ENCODE measurements at places on chromosomes 6 and 20.

- H3K27ac ChIP-seq, result no peak overlapping the region
- DNase-seq, result no peak
- no peak overlapping the region for H3K4me3 ChIP-seq
- no peaks in the 10 kb centered on the region for H3K4me1 ChIP-seq
These were observed 134.9 kb downstream of the MMUT start for GRCh38 chr6:49328051-49328744.

GRCh38 chr20:58389324-58389967 lies 417 bp downstream of the VAPB start:
- H3K4me3 ChIP-seq, result peak overlapping the region; percentile 89
- H3K4me1 ChIP-seq, result peaks cover 44% of the 10 kb centered on the region
- DNase-seq, result peak; percentile 59
- peaks cover 2% of the 10 kb centered on the region for H3K27me3 ChIP-seq
- peaks cover 3% of the 10 kb centered on the region for H3K36me3 ChIP-seq

GRCh38 chr6:156729248-156729647 lies 47.9 kb upstream of the ARID1B start:
- no peaks in the 10 kb centered on the region for H3K36me3 ChIP-seq

DNA sequence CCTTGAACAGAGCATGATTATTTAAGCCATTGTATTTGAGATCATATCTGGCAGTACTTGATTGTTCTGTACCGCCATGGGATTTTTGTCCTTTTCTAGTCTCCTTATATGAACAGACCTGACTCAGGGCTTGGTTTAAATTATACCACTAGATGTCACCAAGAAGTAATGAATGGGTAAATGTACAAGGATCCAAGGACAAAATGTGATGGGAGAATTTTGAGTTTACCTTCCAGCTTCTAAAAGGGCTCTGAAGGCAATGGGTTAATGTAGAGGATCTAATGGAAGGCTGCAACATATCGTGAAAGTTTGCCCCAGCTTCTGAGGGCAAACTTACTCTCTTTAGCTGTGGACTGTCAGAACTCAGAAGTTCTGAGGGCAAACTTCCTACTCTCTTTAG lies 12.0 kb downstream of the RNF8 start:
- H3K27ac ChIP-seq, result no peak overlapping the region
- no peaks in the 10 kb centered on the region for H3K27me3 ChIP-seq
- peak; percentile 10 for DNase-seq
- no peaks in the 10 kb centered on the region for H3K4me1 ChIP-seq

DNA sequence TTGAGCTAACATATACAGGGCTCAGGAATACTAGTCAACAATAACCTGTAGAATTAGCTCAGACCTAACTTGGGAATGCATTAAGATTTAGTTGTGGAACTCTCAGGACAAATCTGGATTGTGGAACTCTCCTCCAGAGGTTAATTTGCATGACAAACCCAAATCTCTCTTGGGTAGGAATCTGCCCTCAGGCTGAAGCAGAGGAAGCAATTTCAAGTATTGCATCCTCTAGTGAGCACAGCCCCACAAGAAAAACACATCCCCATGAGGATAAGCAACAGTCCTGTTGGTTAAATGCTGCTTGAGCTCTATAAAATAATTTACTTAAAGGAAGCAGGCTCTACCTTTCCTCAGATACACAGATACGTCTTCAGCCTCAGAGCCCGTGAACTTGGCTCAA lies 170.9 kb upstream of the STXBP5 start:
- H3K27ac ChIP-seq, result no peak overlapping the region
- H3K36me3 ChIP-seq, result no peaks in the 10 kb centered on the region
- H3K4me3 ChIP-seq, result no peak overlapping the region
- DNase-seq, result no peak
- H3K4me1 ChIP-seq, result no peaks in the 10 kb centered on the region
- no peaks in the 10 kb centered on the region for H3K27me3 ChIP-seq

DNA sequence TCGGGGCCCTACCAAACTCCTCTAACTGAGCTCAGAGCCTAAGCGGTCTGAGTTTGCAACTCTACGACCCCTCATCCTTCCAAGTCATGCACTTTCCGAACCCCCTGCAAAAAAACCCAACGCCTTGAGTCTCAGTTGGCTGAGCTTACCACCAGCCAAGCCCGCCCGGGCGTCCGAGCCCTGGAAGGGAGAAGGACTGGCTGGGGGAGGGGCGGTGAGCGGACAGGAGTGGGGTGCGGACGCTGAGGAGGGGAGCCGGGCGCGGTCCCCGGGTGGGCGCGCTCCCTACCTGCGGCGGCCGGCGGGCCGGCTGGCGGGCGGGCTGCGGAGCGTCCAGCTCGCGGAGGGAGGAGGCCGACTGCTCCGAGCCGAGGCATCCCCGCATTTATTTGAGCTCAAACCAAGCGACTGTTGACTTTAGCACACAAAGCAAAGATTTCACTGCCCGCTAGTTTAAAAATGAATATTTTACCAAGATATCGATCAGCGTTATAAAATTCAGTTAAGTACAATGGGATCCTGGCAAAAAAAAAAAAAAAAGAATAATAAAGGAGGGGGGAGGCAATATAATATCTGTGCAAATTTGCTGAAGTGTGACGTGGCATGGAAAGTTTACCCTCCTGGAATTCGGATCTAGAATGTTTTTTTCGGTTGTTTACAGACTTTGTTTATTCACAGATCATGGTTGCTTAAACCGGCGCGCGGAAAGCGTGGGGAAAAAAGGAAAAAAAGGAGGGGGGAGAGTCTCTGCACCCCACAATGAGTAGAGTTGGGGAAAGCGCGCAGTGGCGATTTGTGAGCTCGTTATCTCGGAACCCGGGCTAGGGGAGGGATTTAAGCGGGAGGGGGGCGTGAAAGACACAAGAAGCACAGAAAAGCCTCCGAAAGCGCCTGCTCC lies 5.9 kb downstream of the FOXA2 start:
- no peak overlapping the region for H3K4me3 ChIP-seq
- no peak overlapping the region for H3K27ac ChIP-seq
- no peaks in the 10 kb centered on the region for H3K36me3 ChIP-seq
- H3K27me3 ChIP-seq, result peaks cover 18% of the 10 kb centered on the region
- DNase-seq, result no peak

DNA sequence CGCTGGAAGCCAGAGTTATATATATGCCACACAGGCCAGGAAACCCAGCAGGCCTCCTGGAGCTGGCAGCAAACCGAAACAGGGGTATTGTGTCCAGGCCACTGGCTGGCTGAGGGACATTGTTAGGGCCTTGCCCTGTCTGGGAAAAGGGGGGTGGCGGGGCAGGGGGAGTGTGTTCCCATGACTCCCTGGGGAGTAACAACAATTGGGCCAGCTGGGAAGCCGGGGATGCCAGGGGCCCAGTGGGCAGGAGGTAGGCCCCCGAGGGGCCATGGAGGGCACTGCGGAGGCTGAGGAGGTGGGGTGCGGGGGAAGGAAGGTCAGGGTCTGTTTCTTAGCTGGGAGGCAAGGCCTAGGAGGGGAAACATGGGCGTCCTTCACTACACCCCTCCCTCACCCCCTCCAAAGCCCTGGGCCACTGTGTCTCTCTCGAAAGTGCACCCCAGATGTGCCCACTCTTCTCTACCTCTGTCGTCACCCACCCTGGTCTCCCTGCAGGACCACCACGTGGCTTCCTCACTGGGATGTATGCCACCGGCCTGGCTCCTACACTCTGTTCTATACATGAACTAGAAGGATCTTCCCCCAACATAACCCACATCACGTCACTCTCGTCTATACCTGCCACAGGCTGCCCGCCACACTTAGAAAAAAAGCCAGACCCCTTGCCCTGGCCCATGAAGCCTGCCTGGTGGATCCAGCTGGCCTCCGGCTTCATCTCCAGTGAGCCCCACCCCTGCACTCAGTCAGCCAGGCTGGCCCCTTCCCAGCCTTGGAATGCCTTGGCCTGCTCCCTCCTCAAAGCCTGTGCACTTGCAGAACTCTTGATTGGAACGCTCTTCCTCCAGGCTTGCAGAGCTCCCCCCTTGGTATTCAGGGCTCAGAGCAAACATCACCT lies 7.8 kb upstream of the E2F1 start:
- no peaks in the 10 kb centered on the region for H3K27me3 ChIP-seq
- H3K36me3 ChIP-seq, result no peaks in the 10 kb centered on the region
- DNase-seq, result no peak
- H3K4me3 ChIP-seq, result no peak overlapping the region
- no peak overlapping the region for H3K27ac ChIP-seq

DNA sequence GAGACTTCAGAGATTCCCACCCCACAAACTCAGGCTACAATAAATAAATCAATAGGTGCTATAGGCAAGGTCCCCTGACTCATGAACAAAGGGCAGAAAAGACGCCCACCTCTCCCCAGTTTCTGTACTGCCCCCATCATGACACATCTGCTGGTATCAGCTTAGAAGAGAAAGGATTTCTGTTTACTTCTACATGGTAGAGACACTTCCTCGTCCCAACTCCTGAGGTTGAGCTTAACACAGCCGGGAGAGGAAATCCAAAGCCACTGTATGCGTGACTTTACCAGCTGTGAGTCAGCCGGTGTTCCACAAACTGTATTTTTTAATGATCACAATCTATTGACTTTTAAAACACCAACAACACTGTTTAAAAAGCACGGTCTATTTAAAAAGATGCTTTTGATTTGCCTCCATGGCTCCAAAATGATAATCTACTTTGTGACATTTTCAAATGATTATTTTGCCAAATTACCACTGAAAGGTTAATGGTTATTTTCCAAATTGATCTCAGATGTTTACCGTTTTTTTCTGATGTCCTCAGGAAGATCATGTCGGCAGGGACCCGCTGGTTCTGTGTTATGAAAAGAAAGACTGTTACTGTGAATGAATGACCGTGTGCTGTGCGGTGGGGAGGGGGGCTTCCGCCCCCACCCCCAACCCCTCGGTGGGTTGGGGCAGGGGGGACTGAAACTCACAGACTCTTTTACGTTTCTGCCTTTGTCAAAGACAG lies 72.5 kb downstream of the ATP9A start:
- DNase-seq, result no peak
- no peak overlapping the region for H3K27ac ChIP-seq
- peaks cover 7% of the 10 kb centered on the region for H3K27me3 ChIP-seq
- no peaks in the 10 kb centered on the region for H3K4me1 ChIP-seq

DNA sequence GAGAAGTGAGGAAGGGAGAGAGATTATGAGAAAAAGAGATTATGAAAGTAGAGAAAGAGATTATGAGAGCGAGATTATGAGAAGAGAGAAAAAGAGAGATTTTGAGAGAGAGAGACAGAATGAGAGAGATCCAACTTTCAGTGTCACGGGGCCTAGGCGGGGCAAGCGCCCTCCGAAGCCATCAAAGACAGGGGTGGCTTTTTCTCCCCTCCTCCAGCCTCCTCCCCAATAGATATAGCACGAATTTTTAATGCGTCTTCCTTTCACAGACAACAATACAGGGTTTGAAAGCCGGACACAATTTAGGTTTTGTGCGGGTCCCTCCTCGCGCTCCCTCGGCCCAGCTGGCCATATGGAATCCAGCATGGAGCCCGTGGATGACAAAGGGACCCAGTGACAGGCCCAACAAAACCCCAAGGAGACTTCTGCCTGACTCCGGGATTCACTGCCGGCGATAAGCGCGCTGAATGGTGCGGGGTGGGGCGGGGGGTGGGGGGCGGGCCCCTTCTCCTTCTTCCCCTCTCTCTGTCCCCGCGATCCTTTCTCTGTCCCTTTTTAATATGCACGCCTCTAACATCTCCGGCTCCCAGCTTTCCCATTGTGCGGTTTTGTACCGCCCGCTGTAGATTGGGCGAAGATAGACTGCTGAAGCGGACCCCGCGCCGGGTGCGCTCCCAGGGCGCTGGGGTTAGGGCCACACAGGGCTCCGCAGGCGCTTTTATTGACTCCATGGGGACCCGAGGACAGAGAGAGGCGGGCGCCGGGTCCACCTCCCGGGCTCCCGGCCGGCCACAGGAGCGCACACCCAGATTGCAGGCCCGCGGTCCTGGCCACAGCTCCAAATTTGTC lies 5.4 kb downstream of the NKX2-2 start:
- H3K27ac ChIP-seq, result no peak overlapping the region
- DNase-seq, result no peak
- no peaks in the 10 kb centered on the region for H3K36me3 ChIP-seq
- no peak overlapping the region for H3K4me3 ChIP-seq
- peaks cover 55% of the 10 kb centered on the region for H3K4me1 ChIP-seq

- no peak overlapping the region for H3K27ac ChIP-seq
- no peak overlapping the region for H3K4me3 ChIP-seq
- peaks cover 2% of the 10 kb centered on the region for H3K4me1 ChIP-seq
- no peaks in the 10 kb centered on the region for H3K27me3 ChIP-seq
- H3K36me3 ChIP-seq, result no peaks in the 10 kb centered on the region
- DNase-seq, result no peak
These were observed 61.6 kb downstream of the IRF4 start for GRCh38 chr6:453152-453551.

- no peaks in the 10 kb centered on the region for H3K4me1 ChIP-seq
- peak; percentile 64 for DNase-seq
- no peaks in the 10 kb centered on the region for H3K36me3 ChIP-seq
- no peak overlapping the region for H3K27ac ChIP-seq
- H3K27me3 ChIP-seq, result peaks cover 3% of the 10 kb centered on the region
These were observed 949 bp upstream of the SLC17A3 start for GRCh38 chr6:25874822-25875562.

All from CD4-positive, CD25-positive, alpha-beta regulatory T cell (primary cell).